HFFc6 (cell line): ENCODE measurements at places on chromosomes 3 and 15. TPM values are rescaled to one million over a fixed set of nuclear protein-coding genes. Genes with fewer than 3 reads are reported as not detected.

GRCh38 chr3:134476306-134476705 lies 9.5 kb downstream of the ANAPC13 start:
- DNase-seq, result no peak

GRCh38 chr3:71759401-71759800 lies 5.7 kb downstream of the GPR27 start:
- DNase-seq, result no peak

DNA sequence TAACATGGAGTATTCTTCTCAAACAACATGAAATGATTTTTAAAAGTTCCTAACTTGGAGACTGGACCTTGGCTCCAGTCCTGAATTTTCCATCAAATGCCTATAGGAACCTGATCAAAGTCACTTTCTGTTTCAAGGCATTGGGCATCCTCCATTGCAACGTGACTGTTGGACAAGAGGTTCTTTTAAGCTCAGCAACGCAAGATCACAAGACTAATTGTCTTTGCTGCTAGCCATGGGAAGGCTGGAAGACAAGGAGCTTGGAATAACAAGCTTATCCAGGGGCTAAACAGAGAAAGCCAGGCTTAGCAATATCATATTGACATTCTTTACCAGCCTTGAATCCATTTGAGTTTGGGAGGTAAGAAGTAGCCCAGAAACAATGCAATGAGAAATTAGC lies 48.3 kb downstream of the SST start:
- no peak for DNase-seq

The AGBL1 gene
- total RNA-seq, result not detected in 2 replicates

The PDZRN3 gene
- total RNA-seq, result 15.6 and 18.3 TPM in 2 replicates

The MUSTN1 gene
- total RNA-seq, result not detected in 3 replicates

The FMN1 gene
- total RNA-seq, result 7.9 and 13.5 TPM in 2 replicates

The TRH gene
- not detected in 2 replicates for total RNA-seq

- no peak for DNase-seq
Measured at GRCh38 chr3:102034639-102035451, 185.5 kb downstream of the NFKBIZ start.

The GNAT1 gene
- not detected in 3 replicates for total RNA-seq

- no peak for DNase-seq
Measured at GRCh38 chr3:15728766-15729165, 69.0 kb downstream of the ANKRD28 start.

GRCh38 chr3:97880267-97880666 lies 58.5 kb downstream of the CRYBG3 start:
- peak; percentile 13 for DNase-seq

The SRP14 gene
- 224 to 247 TPM (median 239 TPM) in 3 replicates for total RNA-seq

The PPM1L gene
- total RNA-seq, result 1.3 to 1.6 TPM (median 1.4 TPM) in 3 replicates

GRCh38 chr3:13188181-13188779 lies 115.1 kb upstream of the IQSEC1 start:
- no peak for DNase-seq
